Fibroblast of upper back skin (primary cell): ENCODE measurements at places on chromosomes 2 and 18.
A peak's percentile ranks its signal among the peaks of the same experiment; 100 is the strongest.

GRCh38 chr2:129798301-129798581 is 181.2 kb upstream of the RAB6C start:
- no peak for DNase-seq

DNA sequence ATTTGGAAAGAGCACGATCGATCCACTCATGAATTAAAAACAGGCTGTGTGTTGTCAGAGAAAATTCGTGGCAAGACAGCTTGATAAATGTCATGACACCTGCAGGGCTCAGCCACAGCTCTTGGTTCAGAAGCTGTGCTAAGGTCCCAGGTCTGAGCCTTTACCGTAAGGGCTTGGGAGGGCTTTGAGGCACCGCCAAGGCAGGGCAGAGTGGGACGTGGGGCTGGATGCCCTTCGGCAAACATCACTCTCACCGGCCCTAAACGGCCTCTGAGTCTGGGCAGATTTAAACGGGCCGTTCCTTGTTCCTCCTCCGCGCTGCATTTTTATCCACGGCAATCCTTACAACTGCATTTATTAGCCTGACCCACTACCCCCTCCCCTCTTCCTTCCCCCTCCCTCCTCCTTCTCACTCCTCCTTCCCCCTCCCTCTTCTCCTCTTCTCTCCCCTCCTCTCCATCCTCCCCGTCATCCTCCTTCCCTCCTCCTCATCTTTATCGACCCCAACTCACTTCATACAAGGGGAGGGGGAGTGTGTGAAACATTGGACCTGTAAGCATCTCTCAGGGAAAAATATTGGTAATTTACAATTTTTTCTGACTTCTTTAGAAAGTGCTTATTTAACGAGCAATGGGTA is 33.9 kb downstream of the MBP start:
- DNase-seq: no peak

DNA sequence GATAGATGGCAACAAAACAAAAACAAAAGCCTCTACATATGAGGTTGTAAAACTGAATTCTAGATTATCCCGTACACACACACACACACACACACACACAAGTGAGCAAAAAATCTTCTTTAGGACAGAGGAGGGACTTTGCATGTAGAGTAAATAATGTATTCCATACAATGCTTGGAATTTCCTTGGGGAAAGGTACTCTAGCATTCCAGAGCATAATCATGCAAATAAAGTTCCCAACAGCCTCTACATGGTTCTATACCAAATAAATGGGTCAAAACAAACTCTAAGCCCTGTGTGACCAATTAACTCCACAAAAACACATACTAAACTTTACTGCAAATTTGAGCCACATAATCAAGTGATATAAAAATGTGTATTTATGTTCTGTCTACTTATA is 191.4 kb downstream of the RBM43 start:
- no peak for DNase-seq

DNA sequence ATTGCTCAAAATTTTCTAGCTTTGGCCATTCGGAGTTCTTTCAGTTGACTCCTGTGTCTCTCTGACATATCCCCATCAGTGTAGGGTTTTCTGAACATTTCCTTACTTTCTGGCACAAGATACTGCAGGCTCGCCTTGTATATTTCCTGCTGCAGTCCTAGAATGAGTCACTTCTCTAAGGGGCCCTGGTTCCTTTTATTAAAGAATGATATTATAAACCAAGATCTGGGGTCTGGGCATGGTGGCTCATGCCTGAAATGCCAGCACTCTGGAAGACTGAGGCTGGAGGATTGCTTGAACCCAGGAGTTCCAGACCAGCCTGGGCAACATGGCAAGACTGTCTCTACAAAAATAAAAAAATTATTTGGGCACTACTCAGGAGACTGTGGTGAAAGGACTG is 3.0 kb upstream of the RPL37A start:
- peak; percentile 71 for DNase-seq

- no peak for DNase-seq
These were observed 116.3 kb upstream of the SMAD7 start for GRCh38 chr18:49067071-49067470.

DNA sequence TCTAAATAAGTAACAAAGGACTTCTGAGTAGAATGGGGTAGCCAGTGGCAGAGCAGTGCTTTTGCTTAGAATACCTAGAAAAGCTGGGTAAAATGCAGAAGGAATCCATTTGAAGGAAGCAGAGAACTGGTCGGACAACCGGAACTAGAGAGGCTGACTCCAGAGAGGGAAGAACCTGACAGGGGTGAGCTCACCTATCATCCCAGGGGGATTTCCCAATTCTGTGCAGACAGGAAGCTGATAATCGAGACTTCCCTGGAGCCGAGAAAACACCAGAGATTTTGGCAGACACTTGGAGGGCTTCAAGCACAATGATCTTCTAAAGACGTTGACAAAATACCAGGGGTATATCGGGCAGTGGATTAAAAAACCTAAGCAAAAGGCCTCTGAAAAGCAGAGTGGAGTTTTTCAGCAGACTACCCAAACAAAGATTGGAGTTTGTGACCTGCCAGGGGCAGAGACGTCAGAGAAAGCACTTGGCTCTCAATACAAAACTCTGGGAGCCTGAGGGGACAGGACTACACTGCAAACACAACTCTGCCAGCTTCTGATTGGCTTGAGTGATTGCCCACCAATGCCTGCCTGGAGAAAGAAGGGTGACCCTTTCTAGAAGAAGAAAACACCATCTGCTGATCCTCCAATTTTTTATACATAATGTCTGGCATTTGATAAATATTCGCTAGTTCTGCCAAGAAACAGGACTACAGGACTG is 67.5 kb upstream of the TTN start:
- DNase-seq: no peak

DNA sequence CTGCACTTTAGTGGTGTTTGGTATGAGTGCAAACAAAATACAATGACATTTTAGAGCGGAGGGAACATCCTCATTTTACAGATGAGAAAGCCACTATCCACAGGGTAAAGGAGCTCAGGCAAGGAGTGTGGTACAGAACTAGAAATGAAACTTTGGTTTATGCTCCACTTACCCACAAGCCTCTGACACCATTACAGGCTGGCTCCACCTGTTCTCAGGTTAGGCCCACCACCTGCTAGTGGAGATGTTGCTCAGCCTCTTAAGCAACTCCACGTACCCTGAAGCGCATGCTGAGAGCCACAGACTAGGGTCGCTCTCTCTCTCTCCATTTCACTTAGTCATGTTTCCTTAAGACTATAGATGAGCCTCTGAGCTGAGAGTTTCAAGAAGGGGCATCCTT is 130.0 kb downstream of the MBD2 start:
- no peak for DNase-seq

GRCh38 chr2:69565431-69565839 is 78.1 kb downstream of the AAK1 start:
- no peak for DNase-seq

GRCh38 chr18:46098616-46098933 is 479 bp upstream of the ATP5F1A start:
- no peak for DNase-seq

- DNase-seq: no peak
These were observed 53.8 kb downstream of the COL6A3 start for GRCh38 chr2:237359894-237360780.

DNA sequence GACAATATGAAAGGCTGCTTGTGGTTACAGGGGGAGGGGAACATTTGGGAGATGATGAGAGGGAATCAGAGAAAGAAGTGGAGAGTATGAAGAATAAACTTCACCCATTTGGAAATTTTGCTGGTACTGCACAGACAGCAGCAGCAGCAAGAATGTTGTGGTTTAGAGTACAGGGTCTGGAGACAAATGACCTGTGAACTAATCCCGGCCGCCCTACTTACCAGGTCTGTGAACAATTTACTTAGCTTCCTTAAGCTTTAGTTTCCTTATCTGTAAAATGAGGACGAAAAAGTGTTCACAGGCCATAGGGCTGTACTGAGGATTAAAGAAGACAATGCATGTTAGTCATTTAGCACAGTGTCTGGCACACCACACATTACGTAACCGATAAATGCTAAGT is 685.4 kb upstream of the CELF4 start:
- no peak for DNase-seq

DNA sequence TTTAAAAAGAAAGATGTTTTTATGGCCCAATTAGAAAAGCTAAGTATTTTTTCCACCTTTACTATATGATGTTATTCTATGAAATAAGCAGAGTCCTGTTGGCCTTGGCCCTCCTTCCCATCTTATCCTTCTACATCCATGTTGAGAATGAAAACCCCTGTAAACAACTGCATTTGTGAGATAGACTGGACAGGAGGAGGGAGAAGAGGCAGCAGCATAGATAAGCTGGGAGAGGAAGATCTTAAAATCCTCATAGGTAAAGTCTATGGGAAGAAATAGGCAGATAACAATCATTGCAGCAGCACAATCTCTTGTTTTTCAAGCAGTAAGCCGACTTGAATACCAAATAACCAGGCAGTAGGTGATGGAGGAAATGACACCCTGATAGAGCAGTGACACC is 207.6 kb upstream of the PARD3B start:
- no peak for DNase-seq

GRCh38 chr2:182745061-182745460 is 29.0 kb downstream of the DNAJC10 start:
- DNase-seq: no peak

DNA sequence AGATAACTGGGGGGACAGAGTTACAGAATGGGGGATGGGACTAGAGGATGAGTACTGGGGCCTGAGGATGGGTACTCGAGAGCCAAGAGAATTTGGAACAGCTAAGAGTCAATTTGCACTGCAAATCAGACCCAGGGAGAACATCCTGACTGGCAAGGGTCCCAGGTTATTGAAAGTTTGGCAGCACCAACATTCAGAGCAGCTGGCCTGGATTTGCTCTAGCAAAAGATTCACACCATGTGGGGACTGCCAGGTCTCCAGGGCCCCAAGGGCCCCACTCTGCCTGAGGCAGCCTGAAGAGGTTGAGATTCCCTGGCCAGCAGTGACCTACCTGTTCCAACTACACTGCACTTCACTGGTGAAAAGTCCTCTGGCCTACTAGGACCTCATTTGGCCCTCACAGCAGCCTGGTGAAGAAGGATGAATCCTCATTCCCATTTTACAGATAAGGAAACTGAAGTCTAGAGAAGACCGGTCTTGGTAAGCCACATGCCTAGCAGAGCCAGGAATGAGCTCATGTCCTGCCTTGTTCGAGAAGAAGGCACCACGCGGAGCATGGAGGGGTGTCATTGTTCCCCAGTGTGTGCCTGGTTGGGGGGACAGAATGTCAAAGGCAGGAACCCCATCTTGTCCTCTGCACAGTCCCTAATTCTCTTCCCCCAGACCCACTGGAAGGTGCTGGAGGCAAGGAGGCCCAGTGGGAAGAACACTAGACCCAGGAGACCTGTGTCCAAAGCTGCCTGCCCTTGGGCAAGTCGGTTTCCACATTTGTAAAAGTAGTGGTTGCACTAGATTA is 258.6 kb downstream of the TNS1 start:
- no peak for DNase-seq

DNA sequence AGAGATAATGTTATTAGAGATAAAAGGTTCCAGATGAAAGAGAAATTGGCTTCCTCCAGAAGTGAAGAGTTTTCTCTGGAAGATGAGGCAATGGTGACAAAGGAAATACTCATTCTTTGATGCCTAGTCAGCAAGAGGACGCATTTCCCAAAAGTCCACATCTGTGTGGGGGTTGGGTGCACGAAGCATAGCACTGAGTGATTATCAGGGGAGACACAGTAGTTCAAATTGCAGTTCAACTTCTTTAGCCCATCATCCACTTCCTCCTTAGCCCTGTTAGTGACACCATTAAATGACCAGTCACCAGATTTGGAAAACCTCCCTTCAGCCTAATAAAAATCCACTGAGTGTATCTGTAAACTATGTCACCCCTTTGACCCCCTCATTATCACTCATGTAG is 80.9 kb upstream of the PHLPP1 start:
- peak; percentile 41 for DNase-seq

GRCh38 chr2:240651185-240651584 is 25.9 kb downstream of the GPR35 start:
- DNase-seq: no peak

- DNase-seq: no peak
These were observed 2.5 kb upstream of the GBX2 start for GRCh38 chr2:236170590-236171165.
